COR-L47 (cell line): ENCODE measurements at places on chromosomes 5 and 9.

DNA sequence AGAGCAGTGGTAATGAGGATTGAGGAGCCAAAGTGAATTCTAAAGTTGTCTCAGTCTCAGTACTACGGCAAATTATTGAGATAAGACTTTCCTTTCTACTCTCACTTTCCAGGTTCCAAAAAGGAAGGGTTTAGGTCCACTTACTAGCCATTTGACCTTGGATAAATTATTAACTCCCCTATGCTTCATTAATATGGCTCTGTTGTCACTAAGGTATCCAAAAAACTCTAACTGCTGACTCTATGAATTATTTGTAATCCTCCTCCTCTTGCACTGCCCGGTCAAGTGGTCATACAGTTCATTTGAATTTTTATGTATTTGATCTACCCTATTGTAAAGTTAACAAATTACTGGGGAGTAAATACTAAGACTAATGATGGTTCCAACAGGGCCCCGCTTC, 17.7 kb upstream of the UGCG start:
- no peak for DNase-seq

GRCh38 chr5:68928617-68929302, 165.1 kb upstream of the SLC30A5 start:
- no peak for DNase-seq

GRCh38 chr5:119417891-119418605, 34.2 kb upstream of the HSD17B4 start:
- DNase-seq, result no peak

GRCh38 chr9:127786773-127787104, 905 bp downstream of the CDK9 start:
- DNase-seq, result no peak

- DNase-seq, result no peak
These were observed 64.0 kb upstream of the ERBIN start for GRCh38 chr5:65862384-65862783.

GRCh38 chr5:132877938-132878337, 4.5 kb downstream of the LEAP2 start:
- DNase-seq, result peak; percentile 8

GRCh38 chr9:83342731-83343130, 195.5 kb downstream of the FRMD3 start:
- no peak for DNase-seq

DNA sequence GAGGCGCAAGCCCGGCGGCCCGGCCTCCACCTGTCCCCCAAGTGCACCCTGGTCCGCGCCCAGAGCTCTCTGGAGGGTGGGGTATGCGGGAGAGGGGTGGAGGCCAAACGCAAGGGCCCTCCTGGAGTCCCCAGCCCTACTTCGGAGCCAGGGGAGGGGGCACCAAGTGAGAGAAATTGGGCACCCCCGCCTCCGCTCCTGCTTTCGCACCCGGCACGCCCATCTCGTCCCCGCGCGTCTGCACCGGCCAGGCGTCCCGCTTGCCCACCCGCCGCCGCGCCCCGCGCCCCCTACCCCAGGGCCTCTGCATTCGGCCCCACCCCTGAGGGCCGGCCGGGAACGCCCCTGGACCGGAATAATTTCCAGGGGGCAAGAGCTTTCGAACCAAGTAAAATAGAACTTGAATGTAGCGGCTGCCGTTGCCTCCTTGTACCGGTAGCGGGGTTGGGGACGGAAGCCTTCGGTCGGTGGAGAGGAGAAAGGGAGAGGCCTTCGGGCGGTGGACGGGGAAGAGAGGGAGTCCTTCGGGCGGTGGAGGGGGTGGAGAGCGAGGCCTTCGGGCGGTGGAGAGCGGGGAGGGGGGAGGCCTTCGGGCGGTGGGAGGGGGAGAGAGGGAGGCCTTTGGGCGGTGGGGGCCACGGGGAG, 694 bp upstream of the PHPT1 start:
- DNase-seq, result peak; percentile 72

DNA sequence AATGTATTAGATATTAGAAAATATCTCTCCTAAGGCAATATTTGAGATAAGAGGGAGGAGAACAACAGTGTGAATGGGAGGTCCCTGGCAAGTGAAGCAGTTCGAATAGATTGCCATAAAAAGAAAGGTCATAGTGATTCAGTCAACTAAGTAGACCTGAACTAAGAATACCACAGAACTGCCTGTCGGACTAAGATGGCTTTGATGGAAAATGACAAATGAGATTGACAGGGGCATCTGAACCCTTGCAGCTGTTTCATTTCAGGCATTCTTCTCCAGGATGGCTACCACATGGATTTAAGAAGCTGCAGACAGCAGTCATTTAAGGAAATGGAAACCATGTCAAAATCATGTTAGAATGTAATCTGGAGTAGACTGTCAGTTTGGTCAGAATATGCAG, 308.4 kb upstream of the MEF2C start:
- DNase-seq, result no peak

GRCh38 chr9:136876476-136876875, 9.8 kb upstream of the TRAF2 start:
- no peak for DNase-seq

- no peak for DNase-seq
These were observed 74.8 kb downstream of the ST8SIA4 start for GRCh38 chr5:100828071-100828897.

GRCh38 chr5:102843997-102844396, 88.9 kb downstream of the PAM start:
- no peak for DNase-seq

GRCh38 chr5:98524773-98525172, 248.7 kb upstream of the RGMB start:
- DNase-seq, result no peak
